ENCODE measurements at places on chromosomes 2 and 18.

GRCh38 chr2:125070726-125071505 is 1045.8 kb downstream of the CNTNAP5 start:
- DNase-seq = no peak

GRCh38 chr2:218806346-218806978 is 24.5 kb downstream of the CYP27A1 start:
- peak; percentile 55 for DNase-seq

GRCh38 chr18:57771193-57771592 is 31.9 kb downstream of the ATP8B1 start:
- DNase-seq = no peak

DNA sequence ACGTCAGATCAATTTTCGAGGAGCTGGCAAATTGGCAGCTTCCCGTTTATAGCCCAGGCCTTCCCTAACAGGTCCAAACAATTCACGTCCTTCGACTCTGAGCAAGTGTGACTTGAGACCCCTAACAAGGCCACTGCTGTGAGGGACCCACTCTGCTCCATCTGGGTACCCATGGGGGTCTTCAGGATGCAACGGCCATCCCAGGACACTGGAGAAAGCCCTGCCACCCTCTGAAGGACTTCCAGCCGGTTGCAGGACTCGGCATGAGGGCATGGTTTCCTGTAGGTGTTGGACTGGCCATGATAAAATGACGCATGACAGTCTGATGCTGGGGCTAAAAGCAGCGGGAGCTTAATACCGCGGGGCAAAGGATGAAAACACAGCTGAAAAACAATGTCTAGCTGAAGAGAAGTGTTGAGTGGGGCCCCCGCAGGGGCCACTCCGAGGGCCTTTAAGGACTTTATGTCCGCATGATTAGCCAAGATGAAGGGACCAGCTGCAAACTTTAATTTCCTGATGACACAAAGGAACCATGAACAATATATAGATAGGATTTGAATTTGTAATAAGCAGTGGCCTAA is 113.3 kb upstream of the ZNF521 start:
- no peak for DNase-seq

DNA sequence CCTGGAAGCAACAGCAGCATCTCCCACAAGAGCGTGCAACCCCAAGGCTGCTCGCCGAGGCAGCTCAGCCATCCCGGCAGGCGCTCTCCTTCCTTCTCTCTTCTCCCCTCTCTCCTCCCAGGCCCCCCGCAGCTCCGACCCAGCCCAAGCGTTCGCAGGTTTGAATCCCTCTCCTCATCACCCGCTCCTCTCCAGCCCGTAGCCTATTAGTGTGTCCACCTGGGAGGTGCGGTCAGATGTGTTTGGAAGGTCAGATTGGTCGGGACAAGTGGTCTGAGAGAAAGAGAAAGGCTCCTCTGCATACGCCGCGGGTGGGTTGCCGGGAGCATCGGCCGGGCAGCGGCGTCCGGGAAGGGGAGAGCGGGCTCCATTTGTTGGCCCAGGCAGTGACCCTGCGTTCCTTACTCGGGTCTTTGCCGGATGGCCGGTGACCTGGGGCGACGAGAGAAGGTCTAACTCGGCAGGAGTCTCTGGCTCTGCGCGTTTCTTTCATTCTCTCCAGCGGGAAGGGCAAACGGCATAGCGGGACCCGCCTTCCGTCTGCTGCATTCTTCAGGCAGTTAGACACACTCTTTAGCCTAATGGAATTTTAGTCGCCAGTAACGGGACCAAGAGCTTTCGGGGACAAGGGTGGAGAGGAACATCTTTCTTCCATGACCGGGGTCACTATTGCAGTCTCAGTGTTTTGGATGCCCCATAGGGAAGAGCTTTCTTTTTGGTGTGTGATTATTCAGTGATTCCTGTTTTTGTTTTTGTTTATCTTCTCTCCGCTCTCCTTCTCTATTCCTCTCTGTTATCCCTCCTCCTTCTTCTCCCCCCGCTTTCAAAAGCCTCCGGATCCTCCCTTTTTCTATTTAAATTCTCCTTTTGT is 1.1 kb upstream of the TMEFF2 start:
- peak; percentile 70 for DNase-seq

DNA sequence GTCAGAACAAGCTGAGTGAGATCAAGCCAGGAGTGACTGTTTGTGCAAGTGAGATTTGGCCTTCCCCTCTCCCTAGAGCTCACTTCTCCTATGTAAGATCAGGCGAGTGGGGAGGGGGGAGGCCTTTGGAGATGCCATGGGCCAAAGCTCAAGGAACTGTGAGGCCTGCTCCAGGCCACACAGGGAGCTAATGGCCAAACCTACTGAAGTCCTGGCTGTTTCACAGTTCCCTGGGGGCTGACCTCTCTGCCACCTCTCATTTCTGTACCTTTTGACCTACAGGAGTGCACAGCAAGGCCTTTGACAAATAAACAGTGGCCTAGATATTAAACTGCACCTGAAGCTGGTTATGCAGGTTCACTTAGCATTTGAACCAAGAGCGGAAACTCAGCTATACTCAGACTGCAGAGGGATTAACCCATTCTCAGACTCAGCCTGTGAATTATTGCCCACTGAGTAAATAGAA is 235.0 kb upstream of the NT5C1B start:
- no peak for DNase-seq
